ENCODE measurements at places on chromosomes 7 and 10. TPM values are rescaled to one million over a fixed set of nuclear protein-coding genes. Genes with fewer than 3 reads are reported as not detected.
A peak's percentile ranks its signal among the peaks of the same experiment; 100 is the strongest.

- DNase-seq: peak; percentile 32
These were observed 171.2 kb downstream of the ARHGAP21 start for GRCh38 chr10:24552346-24553016.

Gene ETV1
- 51.8 TPM for total RNA-seq

Gene CYP26C1
- 0.10 TPM for total RNA-seq

Gene GRM3
- total RNA-seq: not detected

DNA sequence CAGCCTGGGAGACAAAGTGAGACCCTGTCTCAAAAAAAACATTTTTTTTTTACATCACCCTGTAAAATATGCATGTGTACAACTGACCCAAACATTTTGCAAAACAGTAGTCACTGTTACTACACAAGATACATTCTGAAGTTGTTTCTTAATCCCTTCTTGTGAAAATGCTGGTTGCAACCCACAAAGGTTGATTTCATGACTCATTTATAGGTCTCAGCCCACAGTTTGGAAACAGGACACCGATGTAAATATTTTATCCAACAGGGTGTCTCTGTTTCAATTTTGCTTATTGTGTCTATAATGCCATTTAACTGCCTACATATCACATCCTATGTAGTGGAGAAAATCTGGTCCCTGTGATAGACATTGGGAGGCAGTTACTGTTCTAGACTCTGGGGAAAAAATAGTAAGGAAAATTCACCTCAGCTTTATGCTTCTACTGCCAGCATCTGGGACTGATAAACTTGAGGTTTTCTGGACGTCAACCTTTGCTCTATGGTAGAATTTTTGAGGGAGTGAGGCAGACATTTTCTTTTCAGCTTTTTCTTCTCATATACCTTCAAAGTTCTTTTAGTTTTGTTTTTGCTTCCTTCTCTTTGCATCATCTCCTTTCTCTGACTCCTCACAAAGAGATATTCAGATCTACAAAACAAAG lies 1.6 kb upstream of the RAB19 start:
- DNase-seq: no peak

DNA sequence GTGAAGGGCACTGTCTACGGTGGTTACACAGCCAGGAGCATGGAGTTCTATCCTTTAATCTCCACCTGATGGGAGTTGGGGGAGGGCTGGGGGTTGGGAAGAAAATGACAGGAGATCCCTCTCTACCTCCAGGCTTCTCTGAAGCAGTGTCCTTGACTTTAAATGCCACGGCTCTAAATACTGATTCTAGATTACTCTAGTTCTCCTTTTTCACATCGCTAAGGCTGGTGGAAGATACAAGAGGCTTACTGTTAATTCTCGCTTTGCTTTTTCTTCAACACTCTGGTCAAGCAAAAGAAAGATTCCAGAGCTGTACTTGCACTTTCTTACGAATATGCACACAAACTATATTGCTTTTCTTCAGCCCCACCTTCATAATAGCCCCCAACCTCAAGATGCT lies 30.5 kb downstream of the ARL3 start:
- DNase-seq: no peak

Gene CRHR2
- total RNA-seq: 2.4 TPM

Gene PNLIPRP3
- total RNA-seq: not detected

DNA sequence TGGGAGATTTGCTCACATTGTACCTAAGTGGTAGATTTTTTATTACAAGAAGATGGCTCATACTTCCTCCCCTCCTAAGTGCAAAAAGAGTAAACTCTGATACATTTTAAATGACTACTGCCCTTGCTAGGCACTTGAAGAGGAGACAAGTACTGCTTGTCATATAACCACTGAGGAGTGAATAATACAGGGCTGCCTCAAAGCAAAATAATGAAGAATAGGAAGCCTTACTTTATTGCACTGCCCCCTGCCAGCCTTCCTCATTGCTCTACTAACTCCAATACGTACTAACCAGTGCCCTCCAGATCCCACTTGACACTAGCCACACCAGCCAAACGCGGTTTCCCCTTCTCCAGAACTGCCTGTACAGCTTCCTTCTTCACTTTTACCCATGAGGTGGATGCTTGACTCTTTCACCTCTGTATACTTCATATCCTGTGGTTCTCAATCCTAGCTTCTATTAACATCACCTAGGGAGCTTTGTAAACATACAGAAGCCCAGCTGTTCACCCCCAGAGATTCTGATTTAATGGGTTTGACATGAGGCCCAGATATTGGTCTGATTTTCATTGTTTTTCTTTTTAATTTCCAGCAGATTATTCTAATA lies 11.7 kb upstream of the MTERF1 start:
- DNase-seq: no peak

GRCh38 chr7:30941582-30942323 lies 22.0 kb upstream of the GHRHR start:
- no peak for DNase-seq

Gene TAC1
- 12.1 TPM for total RNA-seq

DNA sequence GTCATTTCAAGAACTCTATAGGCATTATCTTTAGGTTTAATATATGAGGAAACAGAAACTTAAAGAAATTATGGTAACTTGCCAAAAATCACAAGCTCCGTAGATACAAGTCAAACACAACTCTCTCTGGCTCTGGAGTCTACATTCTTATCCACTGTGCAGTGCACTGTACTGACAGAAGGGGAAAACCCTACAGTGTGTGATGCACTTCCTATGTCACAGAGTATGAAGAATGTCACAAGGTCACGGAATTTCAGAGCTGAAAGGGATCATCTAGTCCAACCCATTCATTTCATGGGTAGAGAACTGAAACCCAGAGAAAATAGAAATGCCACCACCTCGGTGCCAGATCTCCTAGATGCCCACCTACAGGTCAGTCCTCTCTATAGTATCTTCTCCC lies 86.1 kb downstream of the LRRTM3 start:
- DNase-seq: no peak

- no peak for DNase-seq
These were observed 511.0 kb downstream of the PTPRN2 start for GRCh38 chr7:158076656-158077055.

Gene HABP2
- total RNA-seq: not detected

Gene GDF2
- not detected for total RNA-seq

- DNase-seq: no peak
These were observed 119.5 kb downstream of the TCF7L2 start for GRCh38 chr10:113069595-113069994.

GRCh38 chr10:121189066-121189465 lies 337.9 kb downstream of the WDR11 start:
- no peak for DNase-seq

Gene C1QL3
- not detected for total RNA-seq

Gene SLC35B4
- total RNA-seq: 40.9 TPM

Gene PRKAR2B
- 14.6 TPM for total RNA-seq

Gene CLDN3
- total RNA-seq: not detected

Gene BMS1
- total RNA-seq: 17.3 TPM

DNA sequence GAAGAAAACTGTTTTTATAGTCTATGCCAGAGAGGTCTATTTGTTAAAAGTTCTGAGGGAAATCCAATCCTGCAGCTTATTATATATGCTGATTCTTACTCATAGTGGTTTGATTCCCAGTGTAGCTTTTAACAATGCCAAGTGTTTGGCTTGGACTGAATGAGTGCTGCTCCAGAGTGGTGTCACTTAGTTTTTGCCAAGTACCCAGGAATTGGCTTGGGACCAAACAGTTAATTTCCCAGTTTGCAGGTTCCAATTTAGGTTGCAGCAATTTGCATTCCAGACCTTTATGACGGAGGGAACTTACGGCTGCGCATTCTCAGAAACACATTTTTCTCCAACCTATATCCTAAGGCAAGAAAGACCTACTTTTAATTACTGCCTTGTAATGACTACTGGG lies 32.4 kb downstream of the NSUN6 start:
- no peak for DNase-seq

- no peak for DNase-seq
These were observed 33.7 kb downstream of the PFKP start for GRCh38 chr10:3100856-3101640.

GRCh38 chr10:57457972-57458512 lies 809.7 kb downstream of the IPMK start:
- no peak for DNase-seq

DNA sequence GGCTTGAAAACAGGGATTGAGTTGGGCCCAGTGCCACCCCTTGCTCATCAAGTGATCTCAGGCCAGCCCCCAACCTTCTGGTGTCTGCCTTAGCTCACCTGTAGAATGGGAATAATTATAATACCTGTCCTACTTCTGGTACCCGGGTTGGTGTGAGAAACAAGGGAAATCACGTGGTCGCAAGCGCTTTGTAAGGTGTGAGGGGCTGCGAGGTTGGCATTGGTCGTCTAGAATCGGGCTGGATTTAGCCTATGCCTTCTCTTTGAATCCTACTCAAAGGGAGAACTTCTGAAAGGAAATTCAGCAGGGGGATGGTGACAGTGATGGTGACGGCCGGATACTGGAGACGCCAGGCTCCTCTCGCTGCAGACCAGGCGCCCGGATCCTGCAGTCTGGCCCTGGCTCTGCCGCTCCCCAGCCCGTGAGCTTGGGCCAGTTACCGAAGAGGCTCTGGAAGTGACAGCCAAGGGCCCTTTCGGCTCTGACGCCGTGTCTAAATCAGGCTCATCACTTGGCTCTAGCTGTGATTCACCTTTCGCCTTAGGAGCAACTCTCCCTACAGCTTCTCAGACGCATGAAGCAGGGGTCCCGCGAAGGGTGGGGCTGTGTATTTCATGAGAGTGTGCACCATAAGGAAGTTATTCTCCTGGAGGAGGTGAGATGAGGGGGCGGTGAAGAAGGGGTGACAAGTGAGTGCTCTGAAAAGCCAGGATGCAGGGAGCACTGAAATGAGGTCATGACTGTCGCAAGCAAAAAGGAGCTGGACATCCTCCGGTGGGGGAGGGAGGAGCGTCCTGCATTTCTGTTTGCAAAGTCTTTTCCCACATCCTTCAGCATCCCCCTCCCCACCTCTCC lies 4.0 kb upstream of the CREB5 start:
- peak; percentile 43 for DNase-seq

- no peak for DNase-seq
These were observed 88.4 kb upstream of the STEAP1B start for GRCh38 chr7:22588351-22588750.

DNA sequence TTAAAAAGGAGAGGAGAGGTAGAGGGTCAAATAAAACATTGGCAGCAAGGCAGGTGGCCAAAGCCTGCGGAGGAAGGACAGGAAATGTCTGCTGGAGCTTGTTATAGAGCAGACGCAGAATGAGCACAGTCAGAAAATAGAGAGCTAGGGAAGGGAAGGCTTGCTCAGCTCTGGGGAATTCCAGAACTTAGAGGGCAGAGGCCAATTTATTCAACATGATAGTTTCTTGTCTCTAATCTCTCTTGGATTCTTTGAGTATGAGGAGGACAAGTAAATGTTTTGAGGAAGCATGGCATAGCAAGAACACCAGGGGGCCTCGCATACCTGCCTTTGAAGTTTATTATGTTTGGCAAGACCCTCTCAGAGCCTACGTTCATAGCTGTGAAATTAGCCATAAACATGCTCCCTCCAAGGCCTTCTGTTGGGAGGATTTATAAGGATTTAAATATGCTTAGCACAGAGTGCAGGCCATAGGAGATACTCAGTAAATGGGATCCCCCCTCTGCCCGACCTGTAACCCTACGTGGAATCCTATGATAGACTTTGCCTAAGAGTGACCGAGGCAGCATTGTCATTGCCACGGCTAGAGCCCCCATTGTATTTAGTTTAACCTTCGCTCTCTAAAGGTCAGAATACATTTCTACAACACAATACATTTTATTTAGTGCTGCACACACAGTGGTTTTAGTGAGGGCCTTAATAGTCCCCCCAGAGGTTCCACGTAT lies 293.9 kb downstream of the CCDC3 start:
- DNase-seq: peak; percentile 62

Gene DOCK1
- 19.7 TPM for total RNA-seq

GRCh38 chr7:99784007-99784406 lies at the start of gene CYP3A4:
Gene CYP3A4 (minus strand): TSS chr7:99784184. CDS start chr7:99784081, 103 bp downstream.
- no peak for DNase-seq

- DNase-seq: no peak
These were observed 35.0 kb upstream of the MRPS16 start for GRCh38 chr10:73287441-73287840.

GRCh38 chr7:77481615-77482014 lies 55.5 kb upstream of the PTPN12 start:
- no peak for DNase-seq

GRCh38 chr7:39825401-39825980 lies 124.6 kb upstream of the CDK13 start:
- no peak for DNase-seq

GRCh38 chr10:113953505-113954272 lies 90.0 kb upstream of the ADRB1 start:
- DNase-seq: no peak

- no peak for DNase-seq
These were observed 57.0 kb downstream of the ZNF277 start for GRCh38 chr7:112263519-112263918.

Gene WIPF3
- total RNA-seq: 0.37 TPM

Gene DCLRE1A
- total RNA-seq: 2.8 TPM

DNA sequence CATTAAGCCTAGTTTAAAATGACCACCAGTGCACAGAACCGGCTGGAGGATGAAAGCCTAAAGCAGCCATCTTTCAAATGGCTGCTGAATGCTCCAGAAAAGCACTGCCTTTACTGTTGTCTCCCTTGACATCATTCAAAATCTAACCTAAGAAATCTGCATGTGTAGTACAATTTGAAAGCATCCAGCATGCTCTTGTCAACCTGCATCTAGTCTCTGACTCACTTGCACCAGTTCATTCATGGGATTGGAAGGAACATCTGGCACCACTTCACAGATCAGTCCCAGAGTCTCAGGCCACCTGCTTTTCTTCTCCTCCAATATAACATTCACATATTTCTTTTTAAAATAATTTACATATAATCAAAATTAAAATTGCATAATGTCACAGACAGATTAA lies 76.2 kb downstream of the RNF133 start:
- DNase-seq: no peak

- DNase-seq: no peak
These were observed 88.3 kb upstream of the KAT6B start for GRCh38 chr10:74738052-74738451.

DNA sequence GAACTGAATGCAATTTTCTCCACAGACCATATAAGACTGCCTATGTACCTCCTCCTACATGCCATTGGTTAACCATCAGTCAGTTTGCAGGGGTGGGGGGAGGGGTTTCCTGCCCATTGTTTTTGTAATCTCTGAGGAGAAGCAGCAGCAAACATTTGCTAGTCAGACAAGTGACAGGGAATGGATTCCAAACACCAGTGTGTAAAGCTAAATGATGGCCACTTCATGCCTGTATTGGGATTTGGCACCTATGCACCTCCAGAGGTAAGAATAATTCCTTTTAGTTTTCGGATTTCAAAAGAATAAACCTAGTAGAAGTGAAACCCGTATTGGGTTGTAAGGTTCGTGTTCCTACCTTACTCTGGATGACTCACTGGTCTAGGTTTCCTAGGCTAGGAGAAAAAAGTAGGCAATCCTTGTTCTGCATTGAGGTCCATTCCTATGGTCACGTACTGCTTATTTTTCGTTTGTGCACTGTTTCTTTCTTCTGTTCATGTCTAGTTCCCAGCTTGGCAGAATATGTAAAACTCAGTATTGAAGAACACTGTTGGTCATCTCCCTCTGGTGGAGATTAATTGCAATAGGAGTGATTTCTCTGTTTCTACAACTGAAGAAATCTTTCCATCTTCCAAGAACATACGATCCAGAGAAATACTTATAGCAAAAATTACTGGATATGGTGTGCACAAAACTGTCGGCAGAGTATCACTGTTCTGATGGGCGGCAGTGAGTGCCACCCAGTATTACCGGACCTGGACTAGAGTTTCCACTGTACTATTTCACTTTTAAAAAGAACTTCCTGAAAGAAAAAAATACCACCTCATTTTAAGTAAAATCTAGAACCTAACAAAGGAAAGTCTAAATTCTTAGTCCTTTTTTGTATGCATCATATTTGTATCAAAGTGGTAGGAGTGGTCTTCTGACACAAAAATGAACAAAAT lies at the start of gene AKR1C3:
AKR1C3 (plus strand) TSS at position 150 of the 941 bp plus-strand sequence; CDS start at position 181, 31 bp downstream.
- no peak for DNase-seq

All from glutamatergic neuron (in vitro differentiated cells).